Head of caudate nucleus (tissue), 42 donors: ENCODE measurements at places on chromosomes 2 and 18.

DNA sequence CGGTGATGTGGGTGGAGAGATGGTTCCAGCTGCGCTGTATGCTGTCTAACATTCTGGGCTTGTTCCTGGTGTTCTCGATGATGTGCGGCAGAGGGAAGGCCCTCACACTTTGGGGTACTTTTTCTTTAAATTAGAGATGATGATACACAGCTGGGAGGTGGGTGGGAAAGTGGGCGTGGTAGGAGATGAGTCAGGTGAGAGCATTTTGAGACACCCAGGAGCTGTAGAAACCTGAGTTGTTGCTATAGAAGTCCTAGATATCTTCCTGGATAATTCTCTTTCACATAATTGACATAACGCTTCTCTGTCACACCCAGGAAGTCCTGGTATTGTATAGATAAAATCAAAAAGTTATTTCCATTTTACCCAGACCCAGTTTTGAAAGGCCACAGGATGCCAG is 103.8 kb upstream of the ALKAL2 start:
- no peak for DNase-seq

- no peak for DNase-seq
Observed at GRCh38 chr2:85796046-85796340, 42.2 kb downstream of the ATOH8 start.

GRCh38 chr2:1960761-1961160 is 216.4 kb upstream of the PXDN start:
- DNase-seq = no peak

GRCh38 chr2:204673877-204674276 is 128.6 kb downstream of the PARD3B start:
- no peak for DNase-seq

DNA sequence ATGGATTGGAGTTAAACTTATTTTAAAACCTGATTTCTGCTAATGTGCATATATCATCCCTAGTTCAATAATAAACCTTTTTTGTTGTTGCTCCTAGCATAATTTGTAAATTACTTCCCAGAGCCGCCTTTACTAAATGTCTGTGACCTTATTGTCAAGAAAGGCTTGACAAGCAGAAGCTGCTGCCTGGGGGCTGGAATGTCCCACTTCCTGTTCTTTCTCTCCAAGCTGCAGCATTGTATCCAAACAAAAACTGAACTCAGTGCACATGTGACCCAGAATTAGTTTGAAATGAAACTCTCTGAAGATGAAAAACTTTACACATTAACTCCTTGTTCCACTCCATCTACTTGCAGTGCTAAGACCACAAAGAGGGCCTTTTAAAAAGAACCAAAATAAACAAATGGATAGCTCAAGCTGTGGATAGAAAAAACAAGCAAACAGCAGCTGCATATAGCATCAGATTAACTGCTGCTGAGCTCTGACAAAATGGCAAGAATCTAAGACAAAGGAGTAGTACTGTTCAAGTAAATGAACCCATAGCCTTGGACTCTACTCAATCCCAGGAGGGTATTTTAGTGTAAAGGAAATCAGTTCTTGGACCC is 99.8 kb upstream of the NEUROD1 start:
- DNase-seq = no peak

- DNase-seq = no peak
Observed at GRCh38 chr2:62347563-62348270, 151.8 kb downstream of the B3GNT2 start.

DNA sequence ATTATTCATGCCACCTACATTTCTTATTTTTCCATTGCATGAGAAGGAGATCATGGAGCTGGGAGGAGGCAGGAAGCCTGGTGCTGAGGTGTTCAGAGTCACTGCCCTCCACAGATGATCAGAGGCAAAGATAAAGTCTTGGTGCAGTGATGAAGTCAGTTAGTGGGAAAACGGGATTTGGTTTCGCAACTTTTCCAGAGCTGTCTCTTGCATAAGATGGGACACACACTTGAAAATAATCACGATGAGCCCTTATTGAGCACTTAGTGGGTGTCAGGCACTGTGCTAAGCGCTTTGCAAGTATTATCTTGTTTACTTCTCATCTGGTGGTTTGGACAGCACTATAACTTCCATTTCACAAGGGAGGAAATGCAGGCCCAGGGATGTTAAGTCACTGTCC is 222.1 kb upstream of the SMAD2 start:
- DNase-seq = no peak

DNA sequence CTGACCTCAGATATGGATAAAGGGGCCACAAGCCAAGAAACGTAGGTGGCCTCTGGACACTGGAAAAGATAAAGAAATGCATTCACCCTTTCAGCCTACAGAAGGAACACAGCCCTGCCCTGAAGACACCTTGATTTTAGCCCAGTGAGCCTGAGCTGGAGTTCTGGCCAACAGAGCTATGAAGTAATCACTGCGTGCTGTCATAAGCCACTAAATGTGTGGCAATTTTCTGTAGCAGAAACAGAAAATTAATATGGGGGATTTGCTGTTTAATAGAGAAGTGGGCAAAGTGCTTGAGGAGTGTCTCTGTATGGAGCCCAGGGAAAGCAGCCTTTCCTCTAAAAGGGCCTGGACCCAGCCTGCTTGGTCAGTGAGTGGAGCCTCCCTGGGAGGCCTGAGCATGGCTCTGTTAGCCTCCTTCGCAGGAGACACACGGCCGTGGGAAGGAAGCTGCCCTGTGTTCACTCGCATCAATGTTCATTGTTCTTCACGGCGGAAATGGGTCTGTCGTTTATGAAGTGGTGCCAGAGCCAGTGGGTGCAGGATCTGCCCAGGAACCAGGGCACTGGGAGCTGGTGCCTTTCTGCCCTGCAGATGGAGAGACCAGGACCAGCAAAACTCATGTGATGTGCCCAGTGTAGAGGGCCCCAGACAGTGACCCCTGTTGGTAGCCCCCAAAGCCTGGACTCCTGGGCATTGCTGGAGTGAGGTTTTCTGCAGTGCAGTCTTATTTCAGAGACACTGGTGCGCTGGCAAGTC is 268.9 kb downstream of the NDUFA10 start:
- DNase-seq = no peak

- DNase-seq = no peak
Observed at GRCh38 chr2:232076736-232077135, 115.2 kb downstream of the DIS3L2 start.

DNA sequence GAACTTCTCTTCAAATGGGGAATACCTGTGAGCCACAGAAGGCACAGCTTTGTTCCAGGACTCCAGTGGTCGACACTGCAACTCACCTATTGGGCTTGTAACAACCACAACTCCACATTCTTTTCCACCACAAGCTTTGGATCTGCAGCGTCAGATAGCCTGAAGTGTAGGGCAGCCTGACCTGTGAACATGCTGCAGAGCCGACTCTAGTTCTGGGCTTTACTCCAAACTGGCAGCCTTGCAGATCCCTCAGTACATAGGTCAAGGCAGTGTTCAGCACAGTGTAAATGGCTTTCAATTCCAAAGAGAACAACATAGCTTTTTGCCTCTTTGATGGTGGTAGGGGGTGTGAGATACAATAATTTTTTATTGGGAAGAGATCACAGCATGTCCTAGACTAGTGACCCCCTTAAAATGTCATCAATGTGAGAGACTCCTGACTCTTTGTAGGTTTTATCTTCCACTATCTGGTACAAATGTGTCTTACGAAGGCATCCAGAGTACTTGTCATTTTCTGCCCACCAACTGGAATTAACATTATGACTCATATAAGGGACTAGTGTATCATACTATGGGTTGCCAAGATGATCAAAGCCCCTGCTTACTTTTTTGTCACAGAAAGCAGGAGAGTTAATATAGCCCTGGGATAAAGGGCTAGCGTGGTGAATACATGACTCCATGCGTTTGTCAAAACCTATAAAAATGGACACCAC is 149.8 kb downstream of the COPS8 start:
- DNase-seq = no peak

DNA sequence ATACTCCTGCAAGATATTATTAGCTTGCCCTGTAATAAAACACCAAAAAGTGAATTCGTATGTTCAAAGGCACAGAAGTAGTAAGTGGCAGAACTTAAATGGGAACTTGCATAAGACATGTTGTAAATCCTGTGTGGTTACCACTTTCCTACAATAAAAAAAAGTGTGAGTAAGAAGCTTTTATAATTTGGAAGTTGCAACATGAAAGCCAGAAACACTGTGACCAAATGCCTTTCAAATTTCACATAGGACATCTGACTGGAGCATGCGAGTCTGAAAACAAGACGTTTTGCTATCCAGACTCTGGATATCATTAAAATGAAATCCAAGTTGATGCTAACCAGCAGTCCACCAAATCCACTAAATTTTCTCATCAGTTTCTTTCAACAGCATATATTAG is 886.2 kb upstream of the NRXN1 start:
- DNase-seq = no peak

DNA sequence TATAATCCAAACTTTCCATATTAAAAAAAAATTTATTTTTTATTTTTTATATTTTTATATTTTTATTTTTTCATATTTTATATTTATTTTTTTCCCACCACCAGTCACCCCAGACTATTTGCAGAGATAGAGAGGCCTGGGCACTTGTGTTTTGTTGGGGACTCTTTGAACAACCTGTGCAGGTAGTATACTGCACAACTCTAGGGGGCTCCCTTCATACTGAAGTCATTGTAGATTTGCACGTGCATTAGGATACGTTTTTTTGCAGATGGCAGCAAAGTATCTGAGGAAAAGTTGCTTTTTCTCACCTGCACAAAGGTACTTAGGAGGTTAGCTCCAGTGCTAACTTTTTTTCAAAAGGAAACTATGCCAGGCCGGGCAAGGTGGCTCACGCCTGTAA is 73.9 kb upstream of the TANC1 start:
- no peak for DNase-seq

DNA sequence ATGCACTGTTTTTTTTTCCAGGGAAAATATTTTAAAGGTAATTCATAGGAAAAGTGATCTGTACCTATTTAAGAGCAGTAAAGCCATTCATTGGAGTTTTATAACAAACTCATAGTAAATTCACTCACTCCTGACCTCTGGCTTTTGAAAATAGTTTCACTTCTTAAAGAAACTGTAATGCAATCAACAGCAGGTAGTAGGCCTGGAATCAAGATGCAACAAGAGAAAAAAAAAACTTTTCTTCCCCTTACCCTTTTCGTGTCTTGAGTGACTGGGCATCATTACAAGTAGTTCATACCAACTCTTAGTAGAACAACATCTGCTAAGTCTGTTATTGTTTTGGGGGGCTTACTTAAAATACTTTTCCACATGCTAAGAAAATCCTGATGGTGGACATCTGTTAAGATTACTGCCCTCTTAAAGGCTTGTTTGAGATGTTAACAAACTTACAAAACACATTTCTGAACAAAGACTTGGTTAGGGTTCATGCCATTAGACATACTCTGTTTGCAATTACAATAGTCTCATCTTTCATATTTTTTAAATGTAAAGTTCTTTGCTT is 164.1 kb upstream of the FOSL2 start:
- DNase-seq = no peak

DNA sequence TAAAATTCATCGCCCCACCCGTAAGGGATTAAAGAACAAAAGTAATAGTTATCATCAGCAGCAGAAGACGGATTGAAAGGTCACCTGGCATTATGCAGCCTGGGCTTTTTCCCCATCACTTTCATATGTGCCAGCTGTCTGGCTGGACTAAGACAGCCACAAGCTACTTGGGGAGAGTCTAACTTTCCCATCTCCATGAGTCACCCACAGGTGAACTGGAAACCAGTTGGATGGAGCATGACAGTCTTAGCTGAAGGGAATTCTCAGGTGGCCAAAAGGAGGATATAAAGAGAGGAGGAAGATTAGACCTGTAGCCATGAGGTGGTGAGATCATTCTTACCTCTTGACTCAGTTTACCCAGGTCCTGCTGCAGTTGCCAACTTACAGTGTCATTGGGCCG is 7.0 kb upstream of the FAM178B start:
- no peak for DNase-seq

- DNase-seq = no peak
Observed at GRCh38 chr18:31275722-31276463, 42.1 kb upstream of the DSG1 start.

DNA sequence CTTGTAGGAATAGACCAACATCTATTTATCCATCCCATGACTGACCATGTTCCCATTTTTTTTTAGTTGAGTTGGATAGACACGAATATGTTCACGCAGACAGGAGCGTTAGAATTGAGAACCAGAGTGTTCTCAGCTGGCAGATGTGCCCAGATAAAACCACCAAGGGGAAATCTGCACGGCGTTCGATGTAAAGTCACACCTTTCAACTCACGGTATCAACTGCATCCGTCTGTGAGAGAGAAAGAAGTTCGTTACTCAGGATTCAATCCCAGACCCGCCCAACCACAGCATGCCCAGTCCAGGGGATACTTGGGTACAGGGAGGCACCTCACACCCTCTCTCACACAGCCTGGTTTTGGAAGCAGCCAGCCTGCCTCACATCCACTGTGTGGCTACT is 26.1 kb downstream of the MAL start:
- DNase-seq = no peak

GRCh38 chr2:112673008-112673407 is 27.3 kb downstream of the SLC20A1 start:
- DNase-seq = no peak

- no peak for DNase-seq
Observed at GRCh38 chr2:195513119-195513518, 143.9 kb upstream of the SLC39A10 start.

GRCh38 chr18:59718464-59719157 is 21.4 kb upstream of the CCBE1 start:
- no peak for DNase-seq

GRCh38 chr18:10377956-10378355 is 76.5 kb upstream of the APCDD1 start:
- DNase-seq = no peak

GRCh38 chr18:33694593-33694992 is 116.6 kb downstream of the ASXL3 start:
- no peak for DNase-seq

DNA sequence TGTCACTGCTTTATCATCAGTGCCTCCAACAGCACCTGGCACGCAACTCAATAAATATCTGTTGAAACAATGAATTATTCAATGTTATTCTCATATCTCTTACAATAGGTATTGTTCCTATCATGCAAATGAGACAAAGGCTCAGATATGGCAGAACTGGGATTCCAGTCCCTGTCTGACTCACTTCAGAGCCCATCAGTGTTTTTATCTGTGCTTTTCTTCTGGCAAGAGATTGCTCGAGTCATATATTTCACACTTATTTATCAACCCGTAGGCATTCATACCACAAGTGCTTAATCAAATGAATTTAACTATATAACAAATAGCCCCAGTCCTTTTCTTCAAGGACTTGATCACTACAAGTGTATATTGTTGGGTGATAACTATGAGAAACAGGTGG is 76.4 kb upstream of the TSPYL6 start:
- DNase-seq = no peak

DNA sequence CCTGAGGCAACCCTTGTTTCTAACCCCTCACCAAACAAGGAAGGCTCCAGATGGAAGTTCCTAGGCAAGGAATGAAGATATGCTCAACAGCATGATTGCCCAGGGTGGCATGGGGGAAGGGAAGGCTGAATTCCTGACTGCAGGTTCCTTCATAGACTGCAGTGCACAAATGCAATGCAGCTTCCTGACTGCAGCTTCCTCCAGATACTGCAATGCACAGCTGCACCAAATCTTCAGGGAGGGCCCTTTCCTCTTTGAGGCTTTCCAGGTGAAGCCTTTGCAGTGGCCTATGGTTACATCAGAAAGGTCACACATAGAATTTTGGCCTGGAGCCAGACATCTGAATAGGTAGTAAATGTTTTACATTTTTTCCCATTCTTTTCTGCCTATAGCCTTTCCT is 58.8 kb upstream of the DYNAP start:
- no peak for DNase-seq

- no peak for DNase-seq
Observed at GRCh38 chr18:33169218-33169617, 271.3 kb downstream of the CCDC178 start.

- DNase-seq = no peak
Observed at GRCh38 chr2:26913606-26913998, 56.8 kb upstream of the MAPRE3 start.

GRCh38 chr2:32457814-32458213 is 101.0 kb downstream of the BIRC6 start:
- DNase-seq = no peak
